Fibroblast of skin of back (primary cell): ENCODE measurements at places on chromosomes 1 and 21.

DNA sequence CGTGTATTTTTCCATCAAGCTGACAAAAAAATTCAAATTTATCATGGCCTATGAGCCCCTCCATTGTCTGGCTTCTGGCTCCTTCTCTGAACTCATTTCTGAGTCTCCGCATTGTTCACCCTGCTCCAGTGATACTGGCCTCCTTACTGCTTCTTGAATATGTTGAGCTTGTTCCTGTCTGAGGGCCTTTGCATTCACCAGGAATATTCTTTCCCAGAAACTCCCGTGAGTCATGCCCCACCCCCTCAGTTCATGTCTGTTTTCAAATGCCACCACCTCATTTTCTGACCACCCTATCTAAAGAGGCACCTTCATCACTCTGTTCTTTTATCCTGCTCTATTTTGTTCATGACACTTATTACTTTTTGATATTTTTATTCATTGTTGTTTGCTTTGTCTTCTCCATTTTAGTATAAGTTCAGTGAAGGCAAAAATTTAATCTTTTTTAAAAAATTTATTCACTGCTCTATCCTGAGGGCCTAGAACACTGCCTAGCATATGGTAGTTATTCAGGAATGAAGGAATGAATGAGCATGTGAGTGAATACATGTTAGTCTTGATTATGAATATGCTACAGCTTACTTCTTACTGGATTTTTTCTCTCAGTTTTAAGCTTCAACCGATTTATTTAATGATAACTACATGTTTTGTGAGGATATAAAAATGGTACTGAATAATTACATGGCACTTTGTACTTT is 140.4 kb upstream of the C1orf105 start:
- peak; percentile 50 for DNase-seq

- DNase-seq = no peak
Measured at GRCh38 chr1:16720351-16721223, 19.7 kb upstream of the RNU1-4 start.

GRCh38 chr1:171107262-171107940 is 16.7 kb downstream of the FMO3 start:
- DNase-seq = no peak

- no peak for DNase-seq
Measured at GRCh38 chr1:219581344-219581743, 31.6 kb downstream of the ZC3H11B start.

GRCh38 chr21:44542716-44543115 is 2.7 kb upstream of the KRTAP10-1 start:
- no peak for DNase-seq

GRCh38 chr1:208803011-208803811 is 559.0 kb upstream of the PLXNA2 start:
- DNase-seq = no peak

- DNase-seq = no peak
Measured at GRCh38 chr1:213060836-213061235, 9.8 kb downstream of the RPS6KC1 start.

DNA sequence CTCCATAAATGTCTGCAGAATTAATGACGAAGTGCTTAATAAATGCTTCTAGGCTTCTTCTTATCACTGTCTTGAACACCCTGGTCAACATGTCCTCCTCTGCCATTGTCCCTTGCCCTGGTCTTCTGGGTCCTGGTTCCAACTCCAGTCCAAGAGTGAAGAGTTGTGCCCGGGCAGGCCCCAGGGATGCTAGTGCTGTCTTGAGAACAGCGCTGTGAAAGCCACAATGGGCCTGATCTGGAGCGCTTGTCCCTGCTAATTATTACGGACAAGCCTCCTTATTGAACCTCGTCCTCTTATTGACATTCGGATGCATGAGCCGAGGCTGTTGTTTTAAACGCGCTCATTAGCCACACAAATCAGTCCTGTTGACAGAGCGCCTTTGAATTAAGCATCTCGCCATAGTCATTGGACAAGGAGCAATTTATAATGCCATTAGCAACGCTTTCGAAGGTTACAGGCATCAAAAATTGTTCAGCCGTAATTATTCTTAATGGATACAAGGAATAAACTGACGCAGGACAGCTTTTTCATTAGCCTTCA is 211.6 kb upstream of the POU3F1 start:
- no peak for DNase-seq

- DNase-seq = peak; percentile 73
Measured at GRCh38 chr1:115641762-115642167, at the start of gene VANGL1. Gene VANGL1, plus strand, starts transcription at chr1:115641970. Its CDS starts 9,444 bp downstream, at chr1:115651414.

DNA sequence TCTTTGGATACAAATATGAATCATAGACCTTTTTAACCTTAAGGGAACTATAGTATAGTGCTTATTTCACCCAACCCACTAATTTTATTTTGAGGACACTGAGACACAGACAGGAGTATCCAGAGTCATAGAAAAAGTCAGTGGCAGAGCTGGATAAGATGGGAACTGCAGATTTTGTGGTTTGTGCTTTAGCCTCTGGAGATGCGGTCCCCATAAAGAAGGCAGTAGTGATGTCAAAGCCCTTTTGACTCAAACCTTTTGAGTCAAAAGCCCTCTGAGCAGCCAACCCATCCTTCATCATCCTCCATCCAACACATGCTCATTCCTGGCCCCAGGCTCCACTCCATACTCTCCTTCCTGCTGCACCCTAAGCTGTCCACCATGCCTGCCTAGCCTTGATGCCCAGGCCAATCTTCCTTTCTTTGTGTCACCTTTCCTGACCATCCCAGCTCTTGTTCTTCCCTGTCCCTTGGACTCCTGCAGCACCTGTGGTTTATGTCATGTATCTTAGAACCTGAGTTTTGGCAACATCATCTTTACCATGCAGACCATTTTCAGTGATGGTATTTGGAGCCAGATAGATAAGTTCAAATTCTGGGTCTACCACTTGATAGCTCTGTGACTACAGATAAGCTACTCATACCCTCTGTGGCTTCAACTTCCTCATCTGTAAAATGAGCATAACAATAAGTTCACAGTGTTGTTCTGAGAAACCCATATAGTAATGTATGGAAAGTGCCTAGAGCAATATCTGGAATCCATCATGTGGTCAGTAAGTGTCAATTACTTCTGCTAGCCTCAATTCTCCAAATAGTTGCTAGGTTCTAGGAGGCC is 20.1 kb downstream of the SLAMF1 start:
- no peak for DNase-seq

GRCh38 chr1:222167896-222168295 is 380.0 kb downstream of the HHIPL2 start:
- peak; percentile 12 for DNase-seq

GRCh38 chr1:24910210-24910609 is 19.9 kb downstream of the RUNX3 start:
- no peak for DNase-seq
